AG04450 (cell line): ENCODE measurements at places on chromosomes 6 and 20. TPM values are rescaled to one million over a fixed set of nuclear protein-coding genes. Genes with fewer than 3 reads are reported as not detected.

Gene TMEM151B
- polyA plus RNA-seq, result not detected in 2 replicates

Gene CALHM4
- polyA plus RNA-seq, result 0.11 TPM in 1 of 2 replicates, not detected in the other

Gene CEP250
- 16.8 and 21.3 TPM in 2 replicates for polyA plus RNA-seq

Gene PDE10A
- 7.8 and 8.9 TPM in 2 replicates for polyA plus RNA-seq

Gene C6orf58
- polyA plus RNA-seq, result 0.12 TPM in 1 of 2 replicates, not detected in the other

Gene GRIK2
- polyA plus RNA-seq, result 10.6 and 12.8 TPM in 2 replicates

- DNase-seq, result no peak
Observed at GRCh38 chr6:31836474-31837368, 9.2 kb downstream of the HSPA1B start.

- DNase-seq, result no peak
Observed at GRCh38 chr6:137389150-137389704, 105.0 kb downstream of the OLIG3 start.

GRCh38 chr6:21587961-21588480 lies 5.5 kb upstream of the SOX4 start:
- no peak for DNase-seq

DNA sequence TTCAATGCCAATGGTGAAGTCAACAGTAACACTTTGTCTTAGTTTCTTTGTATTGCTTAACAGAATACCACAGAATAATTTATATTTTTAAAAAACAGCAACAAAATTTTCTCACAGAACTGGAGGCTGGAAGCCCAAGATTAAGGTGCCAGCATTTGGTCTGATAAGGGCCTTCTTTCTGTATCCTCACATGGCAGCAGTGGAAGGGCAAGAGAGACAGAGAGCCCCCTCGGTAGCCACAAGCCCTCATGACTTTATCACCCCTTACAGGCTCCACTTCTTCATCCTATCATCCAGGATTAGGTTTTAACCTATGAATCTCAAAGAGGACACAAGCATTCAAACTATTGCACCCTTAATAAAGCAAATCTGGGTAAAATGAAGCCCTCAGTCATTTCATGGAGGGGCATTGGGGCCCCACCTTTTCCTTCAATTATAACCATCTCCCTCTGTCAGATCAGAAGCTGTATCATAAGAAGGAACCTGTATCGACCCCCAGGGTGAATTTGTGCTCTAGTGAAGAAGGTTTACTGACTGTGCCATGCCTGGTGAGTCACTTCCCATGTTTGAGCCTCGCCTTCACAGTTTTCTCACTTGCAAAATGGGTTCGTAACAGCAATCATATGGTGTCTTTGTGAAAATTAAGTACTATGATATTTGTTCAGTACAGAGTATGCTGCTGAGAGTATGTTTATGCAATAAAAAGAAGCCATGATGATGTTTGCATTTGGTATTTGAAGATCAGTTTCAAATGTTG lies 178.2 kb downstream of the LRFN2 start:
- DNase-seq, result no peak

DNA sequence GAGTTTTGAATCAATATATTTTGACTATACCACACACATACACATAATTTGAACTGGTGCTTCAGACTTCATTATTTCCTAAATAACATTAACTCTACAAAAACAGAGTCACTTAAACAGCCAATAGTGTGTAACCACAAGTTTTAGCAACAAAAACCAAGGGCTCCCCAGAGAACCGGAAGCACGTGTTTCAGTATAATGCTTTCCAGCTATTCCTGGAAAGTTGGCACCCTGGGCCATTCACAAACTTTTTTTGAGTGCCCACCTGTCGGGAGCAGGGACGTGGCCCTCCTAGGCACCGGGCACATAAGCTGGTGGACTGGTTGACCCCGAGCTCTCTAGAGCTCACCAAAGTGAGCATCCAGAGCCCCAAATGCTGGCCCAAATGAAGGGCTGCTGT lies 1.9 kb upstream of the SLC35D3 start:
- no peak for DNase-seq

- DNase-seq, result no peak
Observed at GRCh38 chr6:125183391-125183790, 29.8 kb downstream of the TPD52L1 start.

- DNase-seq, result no peak
Observed at GRCh38 chr6:73768558-73768957, 72.6 kb downstream of the CD109 start.

DNA sequence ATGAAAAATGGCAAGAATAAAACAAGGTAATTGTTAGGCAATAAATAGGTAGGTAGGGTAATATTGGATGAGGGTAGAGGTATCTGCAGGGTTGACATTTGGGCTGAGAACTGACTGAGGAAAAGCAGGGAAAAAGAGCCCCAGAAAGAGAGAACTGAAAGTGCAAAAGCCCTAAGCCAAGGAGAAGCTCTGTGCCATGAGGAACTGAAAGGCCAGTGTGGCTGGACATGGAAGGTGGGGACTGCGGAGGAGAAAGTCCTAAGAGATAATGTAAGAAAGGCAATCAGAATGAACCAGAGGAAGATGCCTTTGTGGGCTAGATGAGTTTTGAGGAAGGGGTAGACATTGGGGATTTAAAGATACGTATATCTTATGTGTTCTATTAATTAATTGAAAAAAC lies 9.9 kb upstream of the HIVEP2 start:
- DNase-seq, result no peak

DNA sequence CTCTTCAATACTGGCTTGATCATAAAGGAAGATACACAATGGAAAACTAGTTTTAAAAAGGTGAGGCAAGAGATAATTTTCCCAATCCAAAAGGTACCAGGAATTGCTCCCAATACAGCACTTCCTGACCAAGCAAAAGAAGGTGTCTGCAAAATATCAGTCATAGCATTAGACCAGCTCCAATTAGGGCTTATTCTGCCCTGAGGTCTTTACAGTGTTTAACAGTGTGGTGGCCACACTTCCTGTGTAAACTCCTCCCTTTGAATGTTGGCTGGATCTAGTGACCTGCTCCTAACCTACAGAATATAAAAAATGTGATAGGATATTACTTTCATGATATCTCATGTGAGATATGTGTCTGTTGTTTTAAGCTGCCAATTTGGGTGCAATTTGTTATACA lies 57.1 kb upstream of the BTN3A2 start:
- no peak for DNase-seq

DNA sequence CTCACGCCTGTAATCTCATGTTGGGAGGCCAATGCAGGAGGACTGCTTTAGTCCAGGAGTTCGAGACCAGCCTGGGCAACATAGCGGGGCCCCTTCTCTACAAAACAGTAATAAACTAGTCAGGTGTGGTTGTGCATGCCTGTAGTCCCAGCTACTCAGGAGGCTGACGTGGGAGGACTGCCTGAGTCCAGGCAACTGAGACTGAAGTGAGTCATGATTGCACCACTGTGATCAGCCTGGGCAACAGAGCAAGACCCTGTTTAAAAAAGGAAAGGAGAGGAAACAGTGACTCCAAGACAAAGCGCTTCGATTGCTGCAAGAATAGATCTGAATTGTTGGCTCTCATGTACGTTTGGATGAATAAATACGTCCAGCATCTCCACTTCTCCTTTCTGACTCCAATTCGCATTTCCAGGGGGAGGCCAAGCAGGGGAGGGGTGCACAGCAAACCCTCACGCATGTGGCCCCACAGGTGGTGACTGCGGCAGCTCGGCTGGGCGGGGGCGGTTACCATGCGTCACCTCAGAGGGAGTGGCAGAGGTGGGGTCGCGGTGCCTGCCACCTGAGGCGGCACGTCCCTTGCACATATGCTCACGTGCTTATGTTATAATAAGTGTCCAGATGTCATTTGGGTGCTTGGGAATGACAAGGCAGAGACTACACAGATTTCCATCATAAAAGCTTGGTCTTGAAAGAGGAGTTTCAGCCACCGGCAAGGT lies 95.1 kb upstream of the MPC1 start:
- DNase-seq, result no peak

DNA sequence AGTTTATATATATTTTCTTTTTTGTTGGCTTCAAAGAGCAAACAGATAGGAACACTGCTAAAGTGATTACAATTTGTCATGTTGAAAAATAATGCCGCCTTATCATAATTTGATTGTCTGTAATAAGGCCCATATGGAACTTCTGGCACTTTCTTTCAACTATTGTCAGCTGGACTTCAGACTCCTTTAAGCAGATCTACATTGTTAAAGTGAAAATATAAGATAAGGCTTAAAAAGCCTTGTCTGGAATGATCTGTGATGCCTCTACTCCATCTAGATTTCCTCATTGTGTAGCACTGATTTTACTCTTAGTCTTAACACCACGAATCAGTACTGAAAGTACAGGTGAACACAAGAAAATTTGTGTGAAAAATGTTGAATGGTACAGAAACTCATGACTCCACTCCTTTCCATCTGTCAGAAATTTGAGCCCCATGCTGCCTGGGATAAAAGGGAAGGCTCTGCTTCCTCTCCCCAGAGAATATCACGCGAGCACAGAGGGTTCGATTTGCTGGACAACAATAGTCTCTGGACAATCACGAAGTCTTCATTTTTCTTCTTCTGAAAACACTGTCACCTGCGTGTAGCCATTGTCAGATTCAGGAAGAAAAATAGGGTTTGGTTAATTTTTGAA lies 56.0 kb downstream of the BCAS1 start:
- no peak for DNase-seq

GRCh38 chr20:62458275-62459251 lies 17.2 kb downstream of the GATA5 start:
- no peak for DNase-seq
